ENCODE measurements at places on chromosomes 3 and 15.
A peak's percentile ranks its signal among the peaks of the same experiment; 100 is the strongest.

DNA sequence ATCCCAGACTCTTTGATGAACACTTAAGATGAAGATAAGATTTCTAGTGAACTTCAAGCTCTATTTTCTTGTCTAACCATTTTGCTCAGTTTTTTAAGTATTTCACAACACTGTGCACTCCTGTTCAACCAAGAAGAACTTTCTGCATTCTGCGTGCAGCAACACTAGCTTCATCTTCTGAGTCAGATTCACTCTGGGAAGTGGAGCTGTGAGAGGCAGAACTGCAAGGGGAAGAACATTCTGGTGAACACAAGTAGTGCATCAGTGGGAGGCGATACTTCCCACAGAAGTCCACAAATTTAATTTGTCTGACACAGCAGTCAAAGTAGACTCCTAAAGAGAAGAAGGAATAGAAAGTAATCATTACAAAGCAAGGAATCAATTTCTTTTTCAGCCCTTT lies 18.1 kb downstream of the LRRC58 start:
- no peak for DNase-seq

GRCh38 chr3:14403619-14404155 lies 1.3 kb downstream of the SLC6A6 start:
- no peak for DNase-seq

- DNase-seq = no peak
Observed at GRCh38 chr3:38102444-38102814, 34.5 kb downstream of the ACAA1 start.

DNA sequence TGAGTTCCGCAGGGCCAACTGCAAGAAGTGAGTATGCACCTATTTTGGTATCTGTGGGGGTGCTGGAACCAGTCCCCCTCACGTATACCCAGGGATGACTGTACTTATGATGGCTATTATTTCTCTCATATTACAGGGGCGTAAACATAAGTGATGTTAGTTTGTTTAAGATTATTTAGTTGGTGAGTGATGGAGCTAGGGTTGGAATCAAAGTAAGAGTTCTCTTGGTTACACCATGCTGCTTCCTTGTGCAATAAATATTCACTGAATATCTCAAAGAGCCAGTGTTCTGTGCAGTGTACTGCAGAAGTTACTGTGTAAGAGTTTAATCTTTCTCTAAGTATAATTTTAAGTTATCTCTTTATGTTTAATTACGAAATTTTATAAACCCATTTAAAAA lies 12.8 kb upstream of the UTS2B start:
- no peak for DNase-seq

GRCh38 chr3:12967606-12968351 lies 105.5 kb downstream of the IQSEC1 start:
- peak; percentile 85 for DNase-seq

DNA sequence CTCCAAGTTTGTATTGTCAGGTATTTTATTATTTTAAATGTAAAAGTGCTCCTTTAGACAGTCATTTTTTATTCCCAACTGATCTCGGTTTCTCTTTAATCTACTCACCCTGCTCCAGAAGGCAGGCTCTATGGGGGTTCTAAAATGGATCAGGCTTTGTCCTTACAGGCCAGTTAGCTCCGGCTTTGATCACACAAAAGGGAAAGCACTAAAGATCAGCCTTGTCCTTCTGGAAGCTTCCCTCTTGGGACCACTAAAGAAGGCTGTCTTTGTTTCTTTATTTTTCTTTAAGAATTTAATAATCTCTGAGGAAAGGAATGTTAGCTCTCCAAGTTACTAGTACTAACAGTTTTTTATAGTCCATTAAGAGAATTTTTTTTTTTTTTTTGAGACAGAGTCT lies 560.5 kb upstream of the ZNF717 start:
- no peak for DNase-seq

DNA sequence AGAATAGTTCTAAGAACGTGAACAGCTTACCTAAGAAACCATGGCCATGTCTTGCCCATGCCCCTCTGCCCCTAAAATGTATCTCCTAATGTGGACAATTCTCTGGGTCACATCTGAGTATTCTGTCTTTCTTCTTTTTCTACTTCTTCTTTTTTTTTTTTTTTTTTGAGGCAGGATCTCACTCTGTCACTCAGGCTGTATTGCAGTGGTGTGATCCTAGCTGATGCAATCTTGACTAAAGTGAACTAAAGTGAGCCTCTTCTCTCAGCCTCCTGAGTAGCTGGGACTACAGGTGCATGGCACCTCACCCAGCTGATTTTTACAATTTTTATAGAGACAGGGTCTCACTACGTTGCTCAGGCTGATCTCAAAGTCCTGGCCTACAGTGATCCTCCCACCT lies 204.8 kb upstream of the ZPLD1 start:
- DNase-seq = no peak

DNA sequence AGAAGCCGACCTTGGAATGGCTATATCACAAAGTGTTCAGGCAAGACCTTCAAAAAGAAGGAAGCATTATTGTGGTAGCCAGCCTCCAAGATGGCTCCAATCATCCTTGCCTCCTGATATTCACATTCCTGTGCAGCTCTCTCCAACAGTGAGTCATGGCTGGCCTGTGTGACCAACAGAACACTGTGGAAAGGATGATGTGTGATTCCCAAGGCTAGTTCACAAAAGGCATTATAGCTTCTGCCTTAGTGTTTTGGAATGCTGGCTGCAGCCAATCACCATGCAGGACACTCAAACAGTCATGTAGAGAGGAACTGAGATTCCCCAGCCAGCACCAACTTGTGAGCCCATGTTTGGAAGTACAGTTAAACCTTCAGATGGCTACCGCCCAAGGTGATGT lies 102.6 kb downstream of the EFL1 start:
- DNase-seq = no peak

DNA sequence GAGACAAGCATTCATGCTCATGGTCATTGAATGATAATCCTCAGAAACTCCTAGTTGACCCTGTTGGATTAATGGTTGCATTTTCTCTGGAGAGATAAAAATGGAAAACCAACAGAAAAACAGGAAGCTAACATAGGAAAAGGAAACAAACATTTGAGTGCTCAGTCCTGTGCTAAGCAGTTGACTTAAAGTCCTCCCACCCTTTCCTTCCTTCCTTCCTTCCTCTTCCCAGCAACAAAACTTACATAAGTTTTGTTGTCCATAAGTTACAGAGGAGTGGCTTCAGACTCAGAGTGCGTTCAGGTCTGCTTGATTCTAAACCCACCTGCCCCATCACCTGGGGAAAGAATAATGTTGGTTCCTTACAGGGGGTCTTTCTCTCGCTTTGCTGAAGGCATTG lies 163.8 kb upstream of the RGMA start:
- no peak for DNase-seq

DNA sequence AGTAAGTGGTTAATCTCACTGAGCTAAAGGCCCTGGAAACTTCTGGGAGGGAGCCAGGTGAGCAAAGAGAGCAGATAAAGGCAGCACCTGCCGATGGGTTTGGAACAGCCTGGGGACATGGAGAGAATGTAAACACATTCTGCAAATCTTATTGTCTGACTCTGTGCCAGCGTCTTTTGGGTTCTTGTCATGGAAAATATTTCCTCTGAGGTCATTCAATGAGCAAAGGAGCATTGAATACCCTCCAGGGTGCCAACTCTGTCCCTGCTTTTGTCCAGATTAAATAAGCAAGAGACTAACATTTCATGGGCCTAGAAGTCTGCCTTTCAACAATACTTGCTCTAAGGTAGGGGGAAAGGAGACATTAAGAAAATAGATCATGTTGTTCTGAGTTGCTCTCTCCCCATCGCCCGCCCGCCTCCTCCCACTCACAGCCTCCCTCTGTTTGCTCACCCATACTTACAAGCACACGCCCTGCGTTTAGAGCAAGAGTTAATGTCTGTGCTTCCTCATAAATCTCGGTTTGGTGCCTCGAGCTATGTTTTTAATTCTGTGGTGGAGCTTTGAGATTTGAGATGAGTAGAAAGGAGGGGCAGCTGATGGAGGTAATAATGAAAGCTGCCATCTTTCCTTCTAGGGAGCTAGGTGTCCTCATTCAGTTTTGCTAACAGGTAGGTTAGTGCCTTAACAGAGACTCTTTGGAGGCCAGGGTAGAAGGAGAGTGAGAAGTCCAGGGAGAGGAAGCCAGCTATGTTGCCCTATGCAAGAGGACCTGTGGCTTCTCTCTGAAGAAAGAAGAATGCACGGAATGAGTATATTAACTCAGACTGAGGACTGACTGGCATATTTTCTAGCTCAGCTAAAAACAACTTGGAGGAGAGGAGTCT lies 132.9 kb downstream of the TPRG1 start:
- no peak for DNase-seq

- no peak for DNase-seq
Observed at GRCh38 chr3:134594331-134594741, 56.5 kb downstream of the KY start.

GRCh38 chr3:13251166-13251903 lies 168.8 kb downstream of the NUP210 start:
- DNase-seq = no peak

DNA sequence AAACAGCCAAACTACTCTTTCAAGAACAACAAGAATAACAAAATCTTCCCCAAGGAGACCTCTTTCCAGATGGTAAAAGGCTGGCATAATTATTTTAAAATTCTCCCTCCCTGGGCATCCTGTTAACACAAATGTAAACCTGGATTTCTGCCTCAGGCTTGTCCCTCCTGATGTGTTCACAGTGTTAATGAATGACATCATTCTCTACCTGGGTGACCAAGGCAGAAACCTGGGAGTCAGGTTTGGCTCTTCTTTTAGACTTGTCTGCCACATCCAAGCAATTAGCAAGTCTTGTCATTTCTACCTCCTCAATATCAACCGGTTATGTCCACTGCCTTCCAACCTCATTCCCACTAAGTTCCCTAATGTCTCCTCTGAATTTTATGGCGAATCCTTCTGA lies 368.7 kb upstream of the TBL1XR1 start:
- no peak for DNase-seq

GRCh38 chr3:112856537-112856936 lies 9.9 kb upstream of the CD200R1L start:
- no peak for DNase-seq

DNA sequence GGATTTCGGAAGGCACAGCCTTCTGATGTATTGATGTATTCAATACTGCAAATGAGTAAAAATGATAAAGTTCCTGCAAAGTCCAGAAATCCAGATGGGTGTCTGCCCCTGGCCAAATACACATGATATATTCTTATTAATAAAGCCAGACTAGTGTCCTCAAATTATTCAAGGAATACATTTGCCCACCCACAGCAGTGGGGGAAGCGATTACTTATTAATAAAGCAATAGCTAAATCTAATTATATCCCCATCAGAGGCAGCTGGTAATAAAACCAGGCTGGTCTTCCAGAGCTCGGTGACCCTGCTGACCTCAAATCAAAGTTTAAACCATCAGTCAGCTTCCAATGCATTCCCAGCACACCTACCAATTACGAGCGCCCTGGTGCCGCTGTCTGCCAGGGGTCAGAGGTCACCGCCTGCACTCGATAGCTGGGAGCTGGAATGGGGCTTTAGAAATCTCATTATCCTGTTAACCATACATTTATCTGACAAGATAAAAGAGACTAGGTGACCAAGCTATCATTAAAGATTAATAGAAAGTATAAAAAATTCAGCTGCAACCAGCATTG lies 330.3 kb downstream of the UACA start:
- DNase-seq = no peak

DNA sequence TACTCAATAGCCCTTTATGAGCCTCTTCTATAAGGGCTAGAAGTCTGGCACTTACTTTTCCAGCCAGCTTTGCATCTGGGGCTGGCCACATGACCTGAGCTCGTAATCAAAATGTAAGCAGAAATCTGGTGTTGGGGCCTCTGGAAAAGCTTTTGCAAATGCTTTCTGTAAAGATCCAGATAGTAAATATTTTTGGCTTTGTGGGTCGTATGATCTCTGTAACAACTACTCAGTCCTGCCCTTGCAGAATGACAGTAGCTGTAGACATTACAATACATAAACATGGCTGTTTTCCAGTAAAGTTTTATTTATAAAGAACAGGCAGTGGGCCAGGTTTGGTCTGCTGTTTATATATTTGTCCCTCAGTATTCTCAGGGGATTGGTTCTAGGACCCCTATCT lies 46.2 kb upstream of the THRB start:
- no peak for DNase-seq

GRCh38 chr15:98794748-98795147 lies 146.4 kb downstream of the IGF1R start:
- DNase-seq = no peak

- DNase-seq = no peak
Observed at GRCh38 chr3:38578081-38578475, 71.4 kb downstream of the SCN5A start.

- no peak for DNase-seq
Observed at GRCh38 chr3:189820365-189820720, 189.2 kb downstream of the TP63 start.

- DNase-seq = no peak
Observed at GRCh38 chr3:192505731-192506130, 221.6 kb downstream of the FGF12 start.

GRCh38 chr3:242602-243355 lies 46.2 kb downstream of the CHL1 start:
- no peak for DNase-seq

DNA sequence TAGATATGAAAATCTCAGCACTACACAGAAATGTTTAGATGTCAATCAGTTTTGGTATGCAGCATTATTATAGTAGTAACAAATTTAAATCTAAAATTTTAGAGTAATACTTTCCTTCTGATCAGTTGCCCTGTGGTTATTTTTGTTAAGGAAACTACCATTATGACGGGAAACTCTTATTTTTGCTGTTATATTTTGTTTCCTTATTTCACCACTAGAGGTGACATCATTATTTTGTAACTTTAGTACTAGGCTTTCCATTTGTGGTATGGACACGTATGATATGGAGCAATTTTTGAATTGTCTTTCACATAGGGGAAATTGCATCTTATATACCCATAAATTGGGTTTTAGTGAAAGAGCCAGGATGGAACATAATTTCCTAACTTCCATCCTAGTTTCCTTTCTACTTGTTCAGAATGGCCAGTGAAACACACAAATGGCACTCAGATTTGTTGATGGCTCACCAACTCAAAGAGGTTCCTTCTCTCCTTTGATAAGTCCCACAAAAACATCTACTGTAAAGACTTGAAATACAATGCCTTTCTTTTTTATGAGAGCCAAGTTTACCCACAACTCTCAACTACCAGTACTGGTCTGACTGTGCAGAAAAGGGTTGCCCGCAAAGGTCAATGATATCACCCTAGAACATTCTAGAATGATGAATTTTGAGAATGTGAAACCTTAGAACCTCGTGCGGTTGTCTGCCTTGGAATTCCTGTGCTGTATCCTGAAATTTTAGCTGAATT lies 19.4 kb upstream of the PPP4R2 start:
- DNase-seq = no peak

- DNase-seq = no peak
Observed at GRCh38 chr3:101259485-101260341, 60.7 kb downstream of the IMPG2 start.

Data from activated CD8-positive, alpha-beta memory T cell treated with anti-CD3 and anti-CD28 coated beads for 1 hour (primary cell).